ENCODE measurements at places on chromosomes 2 and 18. TPM values are rescaled to one million over a fixed set of nuclear protein-coding genes. Genes with fewer than 3 reads are reported as not detected.

GRCh38 chr2:11996618-11997017 is 250.2 kb downstream of the LPIN1 start:
- no peak for DNase-seq

ALPI gene
- total RNA-seq, result not detected

CELF4 gene
- 4.6 TPM for total RNA-seq

BMP10 gene
- not detected for total RNA-seq

TMEM150A gene
- total RNA-seq, result 21.8 TPM

- DNase-seq, result no peak
These were observed 29.8 kb downstream of the EPC2 start for GRCh38 chr2:148674063-148675020.

TGFA gene
- 0.33 TPM for total RNA-seq

DNA sequence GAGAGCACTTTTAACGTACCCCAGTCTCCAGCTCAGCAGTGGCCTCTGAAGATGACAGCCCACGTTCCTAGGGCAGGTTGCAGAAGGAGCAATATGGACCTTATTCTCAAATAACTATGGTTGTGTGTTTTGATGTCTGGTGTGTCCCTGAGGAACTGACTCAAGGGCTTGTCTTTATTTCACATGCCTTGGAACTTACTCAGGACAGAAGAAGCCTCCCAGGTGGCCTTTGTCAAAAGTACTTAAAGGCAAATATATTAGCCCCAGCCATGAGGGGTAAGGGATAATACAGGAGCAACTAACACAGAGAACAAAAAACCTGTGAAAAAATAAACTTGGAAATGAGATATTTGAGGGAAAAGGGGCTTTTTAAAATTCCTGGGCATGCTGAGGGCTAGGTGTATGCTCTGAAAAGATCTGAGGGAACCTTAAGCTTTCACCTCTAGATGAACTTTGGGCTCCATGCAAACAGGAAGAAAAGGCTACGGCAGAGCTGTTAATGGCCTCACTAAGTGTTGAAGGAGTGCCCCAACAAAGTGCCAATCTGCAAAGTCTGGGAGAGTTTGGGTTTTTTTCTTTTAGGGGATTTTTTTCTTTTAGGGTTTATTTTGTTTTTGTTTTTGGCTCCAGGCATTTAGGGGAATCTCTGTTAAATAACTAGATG is 40.3 kb downstream of the SRBD1 start:
- DNase-seq, result no peak

MAP3K20 gene
- total RNA-seq, result 255 TPM

GRCh38 chr2:236691799-236692167 is 122.2 kb downstream of the ACKR3 start:
- no peak for DNase-seq

GRCh38 chr18:10015288-10015701 is 101.5 kb downstream of the VAPA start:
- DNase-seq, result no peak

DSG1 gene
- not detected for total RNA-seq

DNA sequence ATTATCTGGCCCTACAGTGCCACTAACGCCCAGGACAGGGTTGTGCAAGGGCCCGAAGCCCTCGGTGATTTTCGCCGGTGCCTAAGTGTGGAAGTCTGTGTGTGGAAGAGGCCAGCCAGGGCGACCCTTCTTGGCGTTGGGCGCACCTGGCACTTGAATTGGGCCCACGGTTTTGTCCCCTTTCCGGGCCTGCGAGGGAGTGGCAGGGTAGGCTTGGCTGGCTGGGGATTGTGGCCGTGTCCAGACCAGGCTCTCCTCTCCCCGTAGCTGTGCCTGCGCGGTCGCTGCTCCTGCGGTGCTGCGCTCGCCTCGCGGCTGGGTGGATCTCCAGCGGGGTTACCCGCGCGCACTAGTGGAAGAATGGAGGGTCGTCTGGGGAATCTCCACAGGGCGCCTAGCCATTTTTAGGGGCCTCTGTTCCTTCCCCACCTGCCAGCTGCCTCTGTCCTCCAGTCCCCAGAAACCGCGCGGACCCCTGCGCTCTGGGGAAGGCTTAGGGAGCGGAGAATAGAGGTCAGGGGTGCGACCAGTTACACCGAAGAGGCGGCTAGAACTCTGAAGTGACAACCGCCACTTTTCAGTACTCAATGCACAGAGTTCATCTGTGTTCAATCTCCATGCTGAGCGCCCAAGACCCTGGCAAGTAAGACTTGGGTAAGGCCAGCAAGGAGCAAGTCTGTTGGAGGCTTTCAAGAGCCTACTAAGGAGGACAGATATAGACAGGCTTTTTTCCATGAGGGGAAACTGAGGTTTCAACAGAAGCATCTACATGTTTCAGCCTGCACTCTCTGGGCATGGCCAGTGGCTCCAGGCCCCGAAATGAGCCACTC is 16.0 kb downstream of the EVX2 start:
- DNase-seq, result no peak

DNA sequence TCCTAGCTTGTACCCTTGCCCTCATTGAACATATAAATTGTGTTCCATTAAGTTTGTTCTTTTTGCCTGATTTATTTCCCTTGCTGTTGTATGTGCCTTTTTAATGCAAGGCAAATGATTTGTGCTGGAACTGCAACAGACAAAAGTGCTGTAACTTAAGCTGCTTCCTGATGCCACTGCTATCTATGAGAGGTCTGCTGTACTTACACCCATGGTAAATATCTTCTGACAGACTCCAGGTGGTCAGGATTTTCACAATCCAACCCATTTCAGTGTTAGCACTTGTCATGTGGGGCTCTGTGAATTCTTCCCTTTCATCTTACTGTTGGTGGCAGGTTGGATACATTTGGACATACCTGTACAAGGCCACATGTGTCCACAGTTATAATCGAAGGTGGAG is 63.5 kb downstream of the ARHGAP15 start:
- DNase-seq, result no peak

CASP8 gene
- 13.0 TPM for total RNA-seq

DPYSL5 gene
- total RNA-seq, result 1.9 TPM

DNA sequence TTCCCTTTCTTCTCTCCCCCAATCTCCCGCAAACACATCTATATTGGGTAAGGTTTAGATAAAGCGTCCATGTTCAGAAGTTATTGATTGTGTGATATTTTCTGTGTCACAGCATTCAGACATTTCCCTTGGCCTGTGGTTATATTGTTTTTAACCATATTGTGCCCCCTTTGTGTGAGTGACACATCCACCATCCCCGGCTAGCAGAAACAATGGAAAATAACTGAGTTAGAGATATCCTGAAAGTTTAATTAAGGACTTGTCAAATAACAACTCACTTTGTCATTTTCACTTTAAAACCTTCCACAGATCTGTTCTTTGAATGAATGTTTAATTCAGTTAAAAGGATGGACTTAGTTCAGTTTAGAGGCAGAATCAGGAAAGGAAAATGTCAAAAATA is 151.0 kb downstream of the KCNJ3 start:
- no peak for DNase-seq

Measured in sigmoid colon (tissue), 7 donors.